T-helper 17 cell (primary cell): ENCODE measurements at places on chromosomes 3 and 15. TPM values are rescaled to one million over a fixed set of nuclear protein-coding genes. Genes with fewer than 3 reads are reported as not detected.

DNA sequence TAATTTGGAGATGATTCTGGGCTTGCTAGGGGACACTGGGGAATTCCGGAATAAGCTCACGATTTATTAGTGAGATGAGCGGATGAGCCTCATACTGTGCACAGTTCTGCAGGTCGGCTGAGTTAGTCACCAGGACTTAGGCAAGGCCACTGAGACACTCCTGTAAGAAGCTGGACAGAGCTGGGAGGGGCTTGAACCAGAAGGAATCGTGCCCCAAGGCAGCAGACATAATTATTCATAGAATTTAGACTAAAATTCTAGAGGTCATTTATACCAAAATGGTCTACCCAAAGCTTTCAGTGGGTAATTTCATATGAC lies 121.4 kb downstream of the VGLL4 start:
- no peak overlapping the region for H3K27ac ChIP-seq
- H3K27me3 ChIP-seq, result no peaks in the 10 kb centered on the region

DNA sequence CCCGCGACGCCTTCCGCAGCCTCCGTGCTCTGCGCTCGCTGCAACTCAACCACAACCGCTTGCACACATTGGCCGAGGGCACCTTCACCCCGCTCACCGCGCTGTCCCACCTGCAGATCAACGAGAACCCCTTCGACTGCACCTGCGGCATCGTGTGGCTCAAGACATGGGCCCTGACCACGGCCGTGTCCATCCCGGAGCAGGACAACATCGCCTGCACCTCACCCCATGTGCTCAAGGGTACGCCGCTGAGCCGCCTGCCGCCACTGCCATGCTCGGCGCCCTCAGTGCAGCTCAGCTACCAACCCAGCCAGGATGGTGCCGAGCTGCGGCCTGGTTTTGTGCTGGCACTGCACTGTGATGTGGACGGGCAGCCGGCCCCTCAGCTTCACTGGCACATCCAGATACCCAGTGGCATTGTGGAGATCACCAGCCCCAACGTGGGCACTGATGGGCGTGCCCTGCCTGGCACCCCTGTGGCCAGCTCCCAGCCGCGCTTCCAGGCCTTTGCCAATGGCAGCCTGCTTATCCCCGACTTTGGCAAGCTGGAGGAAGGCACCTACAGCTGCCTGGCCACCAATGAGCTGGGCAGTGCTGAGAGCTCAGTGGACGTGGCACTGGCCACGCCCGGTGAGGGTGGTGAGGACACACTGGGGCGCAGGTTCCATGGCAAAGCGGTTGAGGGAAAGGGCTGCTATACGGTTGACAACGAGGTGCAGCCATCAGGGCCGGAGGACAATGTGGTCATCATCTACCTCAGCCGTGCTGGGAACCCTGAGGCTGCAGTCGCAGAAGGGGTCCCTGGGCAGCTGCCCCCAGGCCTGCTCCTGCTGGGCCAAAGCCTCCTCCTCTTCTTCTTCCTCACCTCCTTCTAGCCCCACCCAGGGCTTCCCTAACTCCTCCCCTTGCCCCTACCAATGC lies 2.0 kb downstream of the ISLR start:
- H3K36me3 ChIP-seq, result no peaks in the 10 kb centered on the region
- peaks cover 10% of the 10 kb centered on the region for H3K4me1 ChIP-seq
- peak overlapping the region; percentile 62 for H3K27ac ChIP-seq
- DNase-seq, result no peak

DNA sequence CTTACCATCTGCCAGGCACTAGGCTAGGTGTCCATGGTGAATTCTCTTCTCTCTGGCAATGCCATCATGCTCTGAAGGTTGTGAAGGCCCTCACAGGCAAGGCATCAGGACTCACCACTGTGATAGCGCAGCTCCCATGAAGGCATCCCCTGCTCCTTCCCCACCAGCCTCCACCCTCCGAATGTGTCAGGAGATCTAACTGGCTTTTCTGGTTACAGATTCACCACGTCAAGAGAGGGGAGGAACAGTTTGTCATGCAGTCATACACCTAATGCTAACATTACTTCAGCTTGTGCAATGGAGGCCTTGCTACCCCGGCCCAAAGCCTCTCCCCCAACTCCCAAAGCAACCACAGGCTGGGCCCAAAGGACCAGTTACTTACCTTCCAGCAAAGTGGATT lies 8.9 kb upstream of the CMTM8 start:
- H3K27ac ChIP-seq, result no peak overlapping the region
- H3K4me1 ChIP-seq, result peaks cover 3% of the 10 kb centered on the region
- H3K4me3 ChIP-seq, result no peak overlapping the region
- no peaks in the 10 kb centered on the region for H3K27me3 ChIP-seq
- no peaks in the 10 kb centered on the region for H3K36me3 ChIP-seq

DNA sequence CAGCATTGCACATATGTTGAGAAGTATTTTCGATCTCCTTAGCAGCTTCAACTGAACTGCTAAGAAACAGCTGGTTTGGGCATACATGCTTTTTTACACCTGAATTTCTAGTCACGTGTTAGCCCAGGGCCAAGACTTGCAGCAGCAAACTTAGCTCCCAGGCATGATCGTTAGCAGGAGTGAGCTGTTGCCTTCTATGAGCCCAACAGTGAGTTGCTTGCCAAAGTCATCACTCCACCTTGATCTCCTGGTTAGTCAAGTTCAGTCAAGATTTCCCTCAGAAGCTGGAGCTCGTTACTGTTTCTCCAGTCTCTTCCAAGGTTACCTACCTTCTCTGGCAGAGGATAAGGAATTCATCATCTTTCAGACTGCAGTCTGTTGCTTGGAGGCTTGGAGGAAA lies 100.4 kb upstream of the SEMA6D start:
- no peaks in the 10 kb centered on the region for H3K36me3 ChIP-seq
- H3K27ac ChIP-seq, result no peak overlapping the region
- H3K4me3 ChIP-seq, result no peak overlapping the region
- DNase-seq, result no peak
- no peaks in the 10 kb centered on the region for H3K27me3 ChIP-seq

- peaks cover 12% of the 10 kb centered on the region for H3K27me3 ChIP-seq
- H3K4me3 ChIP-seq, result no peak overlapping the region
- DNase-seq, result no peak
- no peaks in the 10 kb centered on the region for H3K4me1 ChIP-seq
- no peaks in the 10 kb centered on the region for H3K36me3 ChIP-seq
Observed at GRCh38 chr3:16012086-16012485, 162.4 kb upstream of the GALNT15 start.

DNA sequence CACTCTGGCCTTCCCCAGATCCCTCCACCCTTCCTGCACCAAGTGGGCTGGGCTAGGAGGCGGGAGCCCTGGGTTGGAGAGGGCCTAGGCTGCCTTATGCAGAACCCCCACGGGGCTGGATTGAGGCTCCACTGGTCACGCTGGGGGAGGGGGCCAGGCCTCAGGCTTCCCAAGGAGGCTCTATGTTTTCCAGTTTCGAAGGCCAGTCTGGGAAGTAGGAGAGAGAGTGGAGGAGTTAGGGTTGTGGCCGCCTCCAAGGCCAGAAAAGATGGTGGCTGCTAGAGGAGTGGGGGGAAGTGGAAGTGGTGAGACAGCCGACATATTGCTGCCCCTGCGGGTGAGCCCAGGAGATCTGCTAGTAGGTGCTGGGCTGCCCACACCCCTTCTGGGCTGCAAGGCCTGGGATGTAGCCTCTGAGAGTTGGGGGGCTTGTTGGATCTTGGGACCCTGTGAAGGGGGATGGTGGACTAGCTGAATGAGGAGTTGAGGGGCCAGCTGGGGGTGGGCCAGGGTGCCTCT lies 1.2 kb downstream of the GNAI2 start:
- H3K27ac ChIP-seq, result peak overlapping the region; percentile 95
- peaks cover 7% of the 10 kb centered on the region for H3K36me3 ChIP-seq
- peak overlapping the region; percentile 99 for H3K4me3 ChIP-seq
- no peak for DNase-seq
- H3K27me3 ChIP-seq, result no peaks in the 10 kb centered on the region

Gene CXCR6
- total RNA-seq, result 4.4 TPM

Gene ROBO2
- total RNA-seq, result not detected

Gene CHST13
- total RNA-seq, result 0.18 TPM
